WTC11 (cell line): ENCODE measurements at places on chromosomes 16 and 17. TPM values are rescaled to one million over a fixed set of nuclear protein-coding genes. Genes with fewer than 3 reads are reported as not detected.

DNA sequence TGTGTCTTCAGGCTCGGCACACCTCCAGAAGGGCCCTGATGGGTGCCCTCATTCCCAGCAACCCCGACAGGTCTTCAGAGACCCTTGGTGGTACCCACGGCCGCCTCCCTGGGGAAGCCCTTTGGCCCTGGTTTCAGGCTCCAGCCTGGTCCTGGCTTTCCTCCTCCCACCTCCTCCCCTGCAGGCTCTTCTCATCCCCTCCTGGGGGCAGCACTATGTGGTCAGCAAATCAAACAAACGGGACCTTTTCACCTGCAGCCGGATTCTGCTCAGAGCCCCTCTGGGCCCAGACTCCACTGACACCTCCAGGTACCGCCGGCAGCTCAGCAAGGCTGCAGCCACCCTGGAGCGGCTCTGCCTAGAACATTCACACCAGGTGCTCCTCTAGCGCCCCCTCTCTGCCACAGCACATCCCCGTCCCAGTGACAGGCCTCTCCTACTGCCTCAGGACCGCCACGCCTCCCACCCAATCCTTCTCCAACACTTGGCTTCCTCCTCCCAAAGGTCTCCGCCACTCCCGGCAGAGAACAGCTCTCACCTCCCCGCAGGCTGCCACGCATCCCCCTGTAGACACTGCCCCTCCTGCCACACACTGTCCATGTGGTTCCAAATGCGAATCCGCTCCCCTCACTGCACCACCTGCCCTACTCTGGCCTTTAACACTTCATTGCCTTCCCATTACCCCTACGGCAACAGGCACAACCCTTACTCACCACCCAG, 12.0 kb downstream of the CORO7 start:
- no peaks in the 10 kb centered on the region for H3K36me3 ChIP-seq
- no peaks in the 10 kb centered on the region for H3K27me3 ChIP-seq
- DNase-seq = peak; percentile 93
- H3K27ac ChIP-seq = peak overlapping the region; percentile 66
- no peak overlapping the region for H3K4me3 ChIP-seq
- peaks cover 6% of the 10 kb centered on the region for H3K4me1 ChIP-seq

- DNase-seq = no peak
- H3K4me1 ChIP-seq = peaks cover 15% of the 10 kb centered on the region
- H3K4me3 ChIP-seq = no peak overlapping the region
- H3K36me3 ChIP-seq = peaks cover 35% of the 10 kb centered on the region
- no peak overlapping the region for H3K27ac ChIP-seq
Observed at GRCh38 chr17:1467258-1467657, 11.2 kb upstream of the CRK start.

DNA sequence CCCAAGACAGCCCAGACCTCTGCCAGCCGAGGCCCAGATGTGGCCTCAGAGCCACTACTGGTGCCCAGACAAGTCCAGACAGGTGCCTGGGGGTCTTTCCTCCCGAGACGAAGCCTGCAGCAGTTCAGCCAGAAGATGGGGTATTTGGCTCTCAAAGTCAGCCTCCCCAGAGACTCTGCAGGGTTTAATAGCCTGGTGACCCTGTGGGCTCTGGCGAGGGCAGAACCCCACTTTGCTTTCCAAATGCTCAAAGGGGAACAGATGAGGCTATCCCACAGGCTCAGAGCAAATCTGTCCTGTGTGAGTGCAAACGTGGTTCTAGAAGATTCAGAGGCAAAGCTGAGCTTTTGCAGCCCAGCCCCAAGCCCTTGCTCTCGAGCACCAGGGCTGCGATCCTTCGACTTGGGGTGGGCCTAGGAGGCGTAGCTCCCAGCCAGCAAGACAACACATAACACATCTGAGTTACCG, 236.0 kb downstream of the MRTFB start:
- no peak overlapping the region for H3K4me3 ChIP-seq
- H3K27ac ChIP-seq = peak overlapping the region; percentile 52
- DNase-seq = peak; percentile 22
- peaks cover 5% of the 10 kb centered on the region; the same call in 1 of the 2 replicates for H3K27me3 ChIP-seq
- peaks cover 69% of the 10 kb centered on the region for H3K4me1 ChIP-seq

DNA sequence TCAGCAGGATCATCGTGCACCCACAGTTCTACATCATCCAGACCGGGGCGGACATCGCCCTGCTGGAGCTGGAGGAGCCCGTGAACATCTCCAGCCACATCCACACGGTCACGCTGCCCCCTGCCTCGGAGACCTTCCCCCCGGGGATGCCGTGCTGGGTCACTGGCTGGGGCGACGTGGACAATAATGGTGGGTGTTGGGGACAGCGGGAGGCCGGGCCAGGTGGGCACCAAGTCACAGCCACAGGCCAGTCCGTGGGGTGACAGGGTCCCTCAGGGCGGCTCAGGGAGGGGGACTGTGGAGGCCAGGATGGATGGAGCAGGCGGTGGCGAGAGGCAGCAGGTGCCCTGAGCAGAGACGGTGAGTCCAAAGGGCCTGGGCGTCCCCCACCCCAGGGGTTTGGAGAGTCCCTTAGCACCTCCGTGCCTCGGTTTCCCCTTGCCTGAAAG, 1.0 kb downstream of the TPSD1 start:
- no peaks in the 10 kb centered on the region for H3K36me3 ChIP-seq
- H3K4me1 ChIP-seq = peaks cover 5% of the 10 kb centered on the region
- no peak overlapping the region for H3K27ac ChIP-seq
- no peak overlapping the region for H3K4me3 ChIP-seq

- no peak overlapping the region for H3K4me3 ChIP-seq
- no peak overlapping the region; the same call in 1 of the 2 replicates for H3K27ac ChIP-seq
- H3K36me3 ChIP-seq = peaks cover 37% of the 10 kb centered on the region
- no peaks in the 10 kb centered on the region for H3K27me3 ChIP-seq
Observed at GRCh38 chr16:47493381-47494337, 32.5 kb downstream of the PHKB start.

- DNase-seq = no peak
- no peak overlapping the region for H3K4me3 ChIP-seq
- no peaks in the 10 kb centered on the region for H3K4me1 ChIP-seq
- H3K27me3 ChIP-seq = peaks cover 5% of the 10 kb centered on the region; the same call in 1 of the 2 replicates
Observed at GRCh38 chr16:89150981-89151380, 20.6 kb upstream of the CDH15 start.

GRCh38 chr17:41725134-41725533, 9.3 kb downstream of the HAP1 start:
- H3K4me1 ChIP-seq = 0 out of 2 replicates have a peak, but pooled peaks cover 6% of the 10 kb centered on the region
- H3K36me3 ChIP-seq = no peaks in the 10 kb centered on the region
- peaks cover 5% of the 10 kb centered on the region; the same call in 1 of the 2 replicates for H3K27me3 ChIP-seq

DNA sequence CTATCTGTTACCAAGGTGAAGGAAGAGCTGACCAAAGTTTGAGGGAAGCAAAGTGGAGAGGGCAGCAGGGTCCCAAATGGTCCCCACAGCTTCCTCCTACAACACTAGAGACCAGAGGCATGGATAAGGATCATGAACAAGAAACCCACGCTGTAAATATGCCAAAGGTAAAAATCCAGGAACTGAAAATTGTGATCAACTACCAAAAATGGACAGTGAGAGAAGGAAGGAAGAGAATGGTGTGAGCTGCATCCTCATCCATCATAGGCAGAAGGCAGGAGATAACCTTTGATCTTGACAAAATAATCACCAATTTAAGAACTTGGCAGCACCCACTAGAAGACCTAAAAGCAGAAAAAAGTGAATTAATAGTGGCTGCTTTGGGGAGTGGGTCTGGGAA, 66.2 kb downstream of the CYTH1 start:
- H3K4me3 ChIP-seq = no peak overlapping the region
- DNase-seq = no peak
- peaks cover 3% of the 10 kb centered on the region; the same call in 1 of the 2 replicates for H3K27me3 ChIP-seq
- H3K27ac ChIP-seq = no peak overlapping the region
- no peaks in the 10 kb centered on the region for H3K36me3 ChIP-seq
- H3K4me1 ChIP-seq = peaks cover 36% of the 10 kb centered on the region

SMTNL2 gene
- total RNA-seq = 2.7 to 3.8 TPM (median 3.8 TPM) in 3 replicates

ADGRG1 gene
- 1.7 to 2.6 TPM (median 2.0 TPM) in 3 replicates for total RNA-seq

NR1D1 gene
- total RNA-seq = 5.6 to 7.6 TPM (median 6.2 TPM) in 3 replicates

UMOD gene
- not detected in 3 replicates for total RNA-seq

EME1 gene
- total RNA-seq = 22.8 to 27.1 TPM (median 24.9 TPM) in 3 replicates
